ENCODE measurements at places on chromosomes 4 and X.
A peak's percentile ranks its signal among the peaks of the same experiment; 100 is the strongest.

- H3K27me3 ChIP-seq = no peaks in the 10 kb centered on the region
- H3K36me3 ChIP-seq = no peaks in the 10 kb centered on the region
- no peak overlapping the region for H3K27ac ChIP-seq
- no peaks in the 10 kb centered on the region for H3K4me1 ChIP-seq
- peak; percentile 37 for DNase-seq
- no peak overlapping the region for H3K4me3 ChIP-seq
Observed at GRCh38 chr4:3047464-3048286, 26.7 kb downstream of the HTT-AS start.

DNA sequence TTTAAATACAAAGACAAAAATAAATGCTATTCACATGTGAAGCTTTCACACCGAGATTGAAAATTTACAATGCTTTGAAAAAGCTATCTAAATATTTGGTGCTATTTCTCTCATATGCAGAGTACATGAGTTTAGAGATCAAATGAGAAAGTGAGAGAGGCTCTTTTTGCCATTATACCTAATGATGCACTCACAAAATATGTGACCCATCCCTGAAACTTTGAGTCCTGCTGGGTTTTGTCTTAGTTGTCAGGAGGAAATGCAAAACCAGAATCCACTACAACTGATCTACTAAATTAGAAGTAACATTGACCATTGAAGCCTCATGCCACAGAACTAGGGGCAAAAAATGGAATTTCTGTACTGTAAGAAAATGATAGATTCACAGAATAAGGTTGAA is 251.7 kb downstream of the MAPK10 start:
- no peak for DNase-seq
- H3K27ac ChIP-seq = no peak overlapping the region
- H3K27me3 ChIP-seq = no peaks in the 10 kb centered on the region
- H3K4me1 ChIP-seq = no peaks in the 10 kb centered on the region
- H3K36me3 ChIP-seq = no peaks in the 10 kb centered on the region
- no peak overlapping the region for H3K4me3 ChIP-seq

DNA sequence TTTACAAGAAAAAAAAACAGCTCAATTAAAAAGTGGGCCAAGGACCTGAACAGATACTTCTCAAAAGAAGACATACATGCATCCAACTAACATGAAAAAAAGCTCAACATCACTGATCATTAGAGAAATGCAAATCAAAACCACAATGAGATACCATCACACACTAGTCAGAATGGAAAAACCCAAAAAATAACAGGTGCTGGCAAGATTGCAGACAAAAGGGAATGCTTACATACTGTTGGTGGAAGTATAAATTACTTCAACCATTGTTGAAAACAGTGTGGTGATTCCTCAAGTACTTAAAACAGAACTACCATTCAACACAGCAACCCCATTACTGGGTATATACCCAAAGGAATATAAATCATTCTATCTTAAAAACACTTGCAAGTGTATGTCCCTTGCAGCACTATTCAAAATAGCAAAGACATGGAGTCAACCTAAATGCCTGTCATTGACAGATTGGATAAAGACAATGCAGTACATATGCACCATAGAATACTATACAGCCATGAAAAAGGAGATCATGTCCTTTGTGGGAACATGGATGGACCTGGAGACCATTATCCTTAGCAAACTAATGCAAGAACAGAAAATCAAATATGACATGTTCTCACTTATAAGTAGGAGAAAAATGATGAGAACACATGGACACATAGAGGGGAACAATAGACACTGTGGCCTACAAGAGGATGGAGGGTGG is 97.6 kb downstream of the RAB28 start:
- no peak for DNase-seq
- H3K4me3 ChIP-seq = no peak overlapping the region
- H3K27me3 ChIP-seq = no peaks in the 10 kb centered on the region
- H3K27ac ChIP-seq = no peak overlapping the region

DNA sequence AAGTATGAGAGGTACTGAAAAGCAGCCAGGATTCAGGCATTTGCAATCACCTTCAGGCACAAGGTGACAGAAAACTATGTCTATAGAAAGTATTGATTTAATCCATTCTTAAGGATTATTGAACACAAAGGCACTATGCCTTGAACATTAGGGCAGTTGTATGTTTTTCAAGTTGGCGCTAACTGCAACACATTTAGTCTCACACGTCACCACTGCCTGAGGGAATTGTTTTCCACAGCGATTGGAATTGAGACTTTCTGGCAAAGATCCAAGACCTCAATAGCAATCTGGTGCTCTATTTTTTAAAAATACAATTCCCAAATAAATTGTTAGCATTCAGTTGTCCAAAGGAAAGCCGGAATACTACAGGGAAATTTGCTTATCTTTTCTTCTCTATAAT is 52.7 kb upstream of the FTHL17 start:
- H3K27ac ChIP-seq = no peak overlapping the region
- no peak overlapping the region for H3K4me3 ChIP-seq
- DNase-seq = no peak
- no peaks in the 10 kb centered on the region for H3K4me1 ChIP-seq
- H3K27me3 ChIP-seq = no peaks in the 10 kb centered on the region

DNA sequence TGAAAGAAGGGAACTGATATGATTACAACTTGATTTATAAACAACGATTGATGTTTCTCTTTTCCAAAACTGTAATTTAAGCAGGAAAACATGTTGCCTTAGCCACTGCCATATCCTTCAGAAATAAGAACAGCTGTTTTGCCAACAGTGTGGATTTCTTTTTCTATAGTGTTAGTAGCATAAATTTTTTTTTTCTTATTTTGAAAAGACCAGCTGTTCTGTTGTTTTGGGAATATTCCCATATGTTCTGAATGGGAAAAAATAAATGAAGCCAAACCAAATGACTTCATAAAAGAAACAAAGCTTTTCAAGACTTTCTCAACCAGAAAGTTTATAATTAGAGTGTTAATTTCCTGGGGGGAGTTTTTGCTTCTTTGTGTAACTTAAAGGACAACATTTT is 83.9 kb upstream of the ARHGAP24 start:
- no peak for DNase-seq
- H3K4me3 ChIP-seq = no peak overlapping the region
- H3K27ac ChIP-seq = no peak overlapping the region
- no peaks in the 10 kb centered on the region for H3K4me1 ChIP-seq

DNA sequence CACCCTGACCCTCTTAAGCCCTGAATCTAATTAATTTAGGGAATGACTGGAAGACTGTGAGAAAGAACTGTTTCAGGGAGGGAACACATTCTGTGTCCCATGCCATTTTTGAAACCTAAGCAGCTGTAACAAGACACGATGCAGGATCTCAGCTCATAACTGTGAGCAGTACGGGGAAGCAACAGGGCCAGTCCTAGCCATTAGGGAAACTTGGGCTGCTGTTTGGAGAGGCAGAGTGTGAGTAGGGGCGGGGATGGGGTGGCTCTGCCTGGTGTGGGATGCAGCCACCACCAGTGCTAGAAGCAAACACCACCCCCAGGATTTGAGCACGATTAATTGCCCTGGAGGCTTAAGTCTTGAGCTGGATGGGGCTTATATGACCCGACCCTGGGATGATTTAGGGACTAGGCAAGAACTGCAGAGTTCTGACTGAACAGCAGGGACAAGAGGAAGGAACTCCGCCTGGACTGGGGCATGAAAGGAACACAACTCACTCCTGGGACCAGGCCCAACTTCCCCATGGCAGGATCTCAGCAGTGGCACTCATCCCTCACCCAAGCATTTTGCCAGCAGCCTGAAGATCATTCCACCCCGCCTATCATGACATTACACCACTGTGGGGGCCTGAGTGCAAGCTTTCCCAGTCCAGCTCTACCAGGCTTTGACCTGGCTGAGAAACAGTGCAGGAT is 43.1 kb downstream of the ATRX start:
- H3K36me3 ChIP-seq = no peaks in the 10 kb centered on the region
- H3K4me3 ChIP-seq = no peak overlapping the region
- H3K4me1 ChIP-seq = peaks cover 12% of the 10 kb centered on the region
- no peak for DNase-seq

- H3K27ac ChIP-seq = no peak overlapping the region
- H3K4me1 ChIP-seq = no peaks in the 10 kb centered on the region
- H3K27me3 ChIP-seq = no peaks in the 10 kb centered on the region
- no peak overlapping the region for H3K4me3 ChIP-seq
- no peaks in the 10 kb centered on the region for H3K36me3 ChIP-seq
Observed at GRCh38 chr4:5638316-5638715, 70.0 kb downstream of the EVC2 start.

DNA sequence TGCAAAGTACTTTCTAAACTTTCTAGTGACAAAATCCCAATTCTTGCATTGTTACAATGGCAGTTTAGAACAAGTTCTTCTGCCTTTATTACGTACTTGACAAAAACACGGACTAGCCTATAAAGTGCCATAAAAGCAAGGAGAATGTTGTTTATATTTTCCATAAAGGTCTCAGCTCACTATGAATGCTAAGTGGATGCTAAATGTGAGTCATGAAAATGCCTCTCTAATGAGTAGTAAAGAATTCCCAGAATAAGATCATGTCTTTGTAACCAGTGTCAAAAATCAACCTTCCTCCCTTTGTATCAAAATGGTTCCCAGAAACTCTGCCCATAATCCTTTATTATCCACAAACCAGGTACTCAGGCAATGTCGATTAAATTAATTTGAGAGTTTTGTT is 539.8 kb upstream of the SLIT2 start:
- no peak overlapping the region for H3K27ac ChIP-seq
- no peaks in the 10 kb centered on the region for H3K4me1 ChIP-seq
- H3K27me3 ChIP-seq = no peaks in the 10 kb centered on the region
- DNase-seq = no peak
- no peak overlapping the region for H3K4me3 ChIP-seq

GRCh38 chr4:56857601-56858309 is 36.3 kb upstream of the SPINK2 start:
- H3K27ac ChIP-seq = no peak overlapping the region
- H3K27me3 ChIP-seq = no peaks in the 10 kb centered on the region
- H3K36me3 ChIP-seq = no peaks in the 10 kb centered on the region
- H3K4me1 ChIP-seq = no peaks in the 10 kb centered on the region
- DNase-seq = no peak

DNA sequence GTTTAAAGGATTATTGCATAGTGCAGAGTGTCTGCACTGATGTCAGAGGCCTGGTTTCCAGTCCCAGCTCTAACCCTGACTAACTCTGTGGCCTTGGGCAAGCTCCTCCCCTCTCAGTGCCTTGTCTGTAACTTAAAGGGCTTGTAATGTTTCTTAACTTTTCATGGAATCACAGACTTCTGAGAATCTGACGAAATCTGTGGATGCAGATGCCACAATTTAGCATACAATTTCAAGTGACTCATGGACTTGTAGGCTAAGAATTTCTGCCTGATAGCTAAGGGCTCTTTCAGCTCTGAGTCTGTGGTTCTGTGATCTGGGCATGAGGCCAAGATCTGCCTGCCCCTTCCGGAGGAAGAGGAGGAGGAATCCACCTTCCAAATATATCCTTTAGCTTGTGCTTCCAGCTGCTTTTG is 236.9 kb downstream of the AR start:
- H3K27ac ChIP-seq = no peak overlapping the region
- no peaks in the 10 kb centered on the region for H3K4me1 ChIP-seq
- no peaks in the 10 kb centered on the region for H3K36me3 ChIP-seq
- H3K4me3 ChIP-seq = no peak overlapping the region

DNA sequence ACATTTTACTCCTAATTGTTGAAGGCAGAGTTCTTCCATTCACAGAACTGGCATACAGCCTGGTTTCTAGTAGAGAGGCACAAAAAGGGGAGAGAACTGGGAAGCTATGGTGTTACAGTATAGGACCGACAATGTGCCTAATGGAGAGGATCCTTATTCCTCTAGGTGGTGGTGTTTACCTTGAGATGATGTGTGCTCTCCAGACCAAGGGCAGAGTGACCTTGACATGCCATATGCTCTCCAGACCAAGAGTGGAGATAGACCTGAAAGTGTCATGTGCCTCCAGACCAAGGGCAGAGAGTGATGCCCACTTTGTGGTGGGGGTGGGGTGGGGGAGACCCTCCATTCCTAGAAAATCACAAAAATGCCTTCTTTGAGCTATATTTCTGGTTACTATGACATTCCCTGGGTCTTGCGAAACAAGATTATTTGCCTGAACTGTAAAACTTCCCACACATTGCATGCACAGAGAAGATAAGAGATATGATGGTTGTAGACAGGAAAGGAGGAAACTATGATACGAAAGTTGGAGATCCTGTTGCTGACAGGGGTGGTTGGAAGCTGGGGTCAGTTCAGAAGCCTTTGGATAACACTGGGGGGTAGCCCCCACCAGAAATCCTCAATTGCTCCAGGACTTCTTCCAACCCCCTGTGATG is 119.7 kb downstream of the TEX13C start:
- H3K4me3 ChIP-seq = no peak overlapping the region
- no peaks in the 10 kb centered on the region for H3K27me3 ChIP-seq
- DNase-seq = no peak
- H3K27ac ChIP-seq = no peak overlapping the region
- no peaks in the 10 kb centered on the region for H3K36me3 ChIP-seq
- H3K4me1 ChIP-seq = no peaks in the 10 kb centered on the region

GRCh38 chrX:122269243-122269781 is 914.8 kb upstream of the GRIA3 start:
- no peaks in the 10 kb centered on the region for H3K4me1 ChIP-seq
- H3K27ac ChIP-seq = no peak overlapping the region
- DNase-seq = no peak
- no peak overlapping the region for H3K4me3 ChIP-seq
- H3K27me3 ChIP-seq = no peaks in the 10 kb centered on the region
- H3K36me3 ChIP-seq = no peaks in the 10 kb centered on the region

- no peak for DNase-seq
- H3K27me3 ChIP-seq = no peaks in the 10 kb centered on the region
- no peak overlapping the region for H3K4me3 ChIP-seq
Observed at GRCh38 chr4:145541346-145541745, 59.7 kb downstream of the SMAD1 start.

GRCh38 chr4:36337665-36338185 is 56.3 kb downstream of the DTHD1 start:
- H3K4me3 ChIP-seq = no peak overlapping the region
- H3K27me3 ChIP-seq = no peaks in the 10 kb centered on the region
- H3K4me1 ChIP-seq = no peaks in the 10 kb centered on the region
- H3K27ac ChIP-seq = no peak overlapping the region
- no peaks in the 10 kb centered on the region for H3K36me3 ChIP-seq

GRCh38 chr4:55321707-55322264 is 24.3 kb upstream of the SRD5A3 start:
- no peak overlapping the region for H3K27ac ChIP-seq

GRCh38 chr4:33107814-33108213 is 2387.6 kb downstream of the PCDH7 start:
- H3K27me3 ChIP-seq = no peaks in the 10 kb centered on the region
- no peak overlapping the region for H3K4me3 ChIP-seq
- H3K36me3 ChIP-seq = no peaks in the 10 kb centered on the region
- H3K4me1 ChIP-seq = no peaks in the 10 kb centered on the region
- no peak overlapping the region for H3K27ac ChIP-seq
- DNase-seq = no peak

GRCh38 chr4:108192056-108192455 is 23.3 kb upstream of the LEF1 start:
- H3K36me3 ChIP-seq = no peaks in the 10 kb centered on the region
- no peak overlapping the region for H3K4me3 ChIP-seq
- H3K27me3 ChIP-seq = no peaks in the 10 kb centered on the region
- DNase-seq = no peak
